ENCODE measurements at places on chromosomes 16 and 17.
A peak's percentile ranks its signal among the peaks of the same experiment; 100 is the strongest.

GRCh38 chr17:50612281-50612680 is 22.4 kb upstream of the ABCC3 start:
- no peaks in the 10 kb centered on the region for H3K36me3 ChIP-seq
- H3K27me3 ChIP-seq: no peaks in the 10 kb centered on the region
- H3K27ac ChIP-seq: no peak overlapping the region
- H3K4me3 ChIP-seq: no peak overlapping the region
- no peak for DNase-seq

DNA sequence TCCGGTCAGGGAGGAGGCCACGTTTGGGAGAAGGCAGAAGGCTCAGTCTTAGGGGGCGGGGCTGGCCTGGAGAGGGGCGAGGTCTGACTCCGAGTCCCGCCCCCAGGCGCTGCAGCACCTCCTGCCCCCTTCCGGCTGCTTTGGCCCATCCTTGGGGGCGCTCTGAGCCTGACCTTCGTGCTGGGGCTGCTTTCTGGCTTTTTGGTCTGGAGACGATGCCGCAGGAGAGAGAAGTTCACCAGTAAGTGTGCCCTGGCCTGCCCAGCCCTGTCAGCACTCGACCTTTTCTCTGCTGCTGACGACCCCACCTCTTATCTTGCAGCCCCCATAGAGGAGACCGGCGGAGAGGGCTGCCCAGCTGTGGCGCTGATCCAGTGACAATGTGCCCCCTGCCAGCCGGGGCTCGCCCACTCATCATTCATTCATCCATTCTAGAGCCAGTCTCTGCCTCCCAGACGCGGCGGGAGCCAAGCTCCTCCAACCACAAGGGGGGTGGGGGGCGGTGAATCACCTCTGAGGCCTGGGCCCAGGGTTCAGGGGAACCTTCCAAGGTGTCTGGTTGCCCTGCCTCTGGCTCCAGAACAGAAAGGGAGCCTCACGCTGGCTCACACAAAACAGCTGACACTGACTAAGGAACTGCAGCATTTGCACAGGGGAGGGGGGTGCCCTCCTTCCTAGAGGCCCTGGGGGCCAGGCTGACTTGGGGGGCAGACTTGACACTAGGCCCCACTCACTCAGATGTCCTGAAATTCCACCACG is 1.5 kb downstream of the TNFRSF12A start:
- peaks cover 17% of the 10 kb centered on the region for H3K4me1 ChIP-seq
- peaks cover 12% of the 10 kb centered on the region for H3K36me3 ChIP-seq
- H3K27ac ChIP-seq: peak overlapping the region; percentile 83

DNA sequence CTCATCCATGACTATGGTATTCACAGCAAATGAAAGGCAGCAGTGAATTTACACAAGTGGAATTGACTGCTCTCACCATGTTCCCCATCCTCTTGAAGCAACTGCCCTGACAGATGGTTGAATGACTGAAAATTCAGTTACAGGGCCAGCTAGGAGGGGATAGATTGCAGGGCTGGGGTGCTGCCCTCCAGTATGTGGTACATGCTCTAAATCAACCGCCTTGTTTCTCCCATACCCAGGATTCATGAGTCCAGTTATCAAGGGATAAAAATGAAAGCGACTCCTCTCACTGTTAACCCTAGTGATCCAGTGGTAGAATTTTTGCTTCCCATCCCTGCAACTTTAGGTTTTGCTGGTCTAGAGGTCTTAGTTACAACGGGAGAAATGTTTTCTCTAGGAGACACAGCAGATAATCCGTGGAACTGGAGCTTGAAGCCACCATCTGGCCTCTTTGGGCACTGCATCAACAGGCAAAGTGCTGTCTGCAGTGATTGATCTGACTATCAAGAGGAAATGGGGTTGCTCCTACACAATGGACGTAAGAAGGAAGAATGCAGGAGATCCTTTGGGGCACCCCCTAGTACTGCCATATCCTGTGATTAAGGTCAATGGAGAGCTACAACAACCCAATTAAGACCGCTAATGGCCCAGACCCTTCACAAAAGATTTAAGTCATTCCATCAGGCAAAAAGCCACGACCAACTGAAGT is 32.0 kb downstream of the SCPEP1 start:
- no peaks in the 10 kb centered on the region for H3K36me3 ChIP-seq
- peak; percentile 50 for DNase-seq
- no peaks in the 10 kb centered on the region for H3K27me3 ChIP-seq
- no peak overlapping the region for H3K27ac ChIP-seq

- H3K27me3 ChIP-seq: no peaks in the 10 kb centered on the region
- H3K36me3 ChIP-seq: no peaks in the 10 kb centered on the region
- H3K4me1 ChIP-seq: peaks cover 7% of the 10 kb centered on the region
- no peak overlapping the region for H3K4me3 ChIP-seq
Measured at GRCh38 chr17:38926293-38927070, 1.1 kb downstream of the LASP1NB start.

GRCh38 chr16:47672475-47672874 is 211.3 kb downstream of the PHKB start:
- H3K27me3 ChIP-seq: no peaks in the 10 kb centered on the region
- no peaks in the 10 kb centered on the region for H3K4me1 ChIP-seq
- no peaks in the 10 kb centered on the region for H3K36me3 ChIP-seq
- DNase-seq: no peak

GRCh38 chr17:67716405-67716798 is 1.3 kb upstream of the NOL11 start:
- no peaks in the 10 kb centered on the region for H3K27me3 ChIP-seq
- peaks cover 17% of the 10 kb centered on the region for H3K36me3 ChIP-seq
- no peak overlapping the region for H3K4me3 ChIP-seq
- no peak for DNase-seq

- no peaks in the 10 kb centered on the region for H3K36me3 ChIP-seq
- H3K27me3 ChIP-seq: no peaks in the 10 kb centered on the region
- no peak overlapping the region for H3K27ac ChIP-seq
- DNase-seq: no peak
- no peaks in the 10 kb centered on the region for H3K4me1 ChIP-seq
- no peak overlapping the region for H3K4me3 ChIP-seq
Measured at GRCh38 chr17:49741009-49741691, 22.8 kb downstream of the FAM117A start.

DNA sequence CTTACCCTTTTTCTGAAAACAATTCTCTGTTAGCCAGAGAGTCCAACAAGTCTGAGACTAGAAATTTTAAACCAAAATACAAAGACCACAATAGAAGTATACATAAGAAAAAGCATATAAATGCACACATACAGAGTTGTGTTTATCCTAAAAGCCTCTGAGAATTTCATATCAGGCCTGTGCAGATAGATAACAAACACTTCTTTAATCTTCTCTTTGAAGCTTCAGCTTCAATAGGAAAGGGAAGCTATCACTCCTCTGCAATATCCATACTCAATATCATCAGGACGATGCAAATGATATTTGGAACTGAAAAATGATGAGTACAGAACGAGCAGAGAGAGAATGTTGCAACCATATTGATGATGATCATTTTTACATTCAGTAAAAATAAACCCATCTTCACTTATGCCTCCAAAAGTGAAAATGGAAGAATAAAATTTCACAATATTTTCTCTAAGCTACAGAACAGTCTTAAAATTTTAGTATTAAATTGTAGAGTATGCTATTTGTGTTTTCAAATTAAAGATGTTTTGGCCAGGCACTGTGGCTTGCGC is 61.6 kb downstream of the SKAP1 start:
- no peak for DNase-seq
- H3K4me1 ChIP-seq: no peaks in the 10 kb centered on the region
- no peak overlapping the region for H3K4me3 ChIP-seq

DNA sequence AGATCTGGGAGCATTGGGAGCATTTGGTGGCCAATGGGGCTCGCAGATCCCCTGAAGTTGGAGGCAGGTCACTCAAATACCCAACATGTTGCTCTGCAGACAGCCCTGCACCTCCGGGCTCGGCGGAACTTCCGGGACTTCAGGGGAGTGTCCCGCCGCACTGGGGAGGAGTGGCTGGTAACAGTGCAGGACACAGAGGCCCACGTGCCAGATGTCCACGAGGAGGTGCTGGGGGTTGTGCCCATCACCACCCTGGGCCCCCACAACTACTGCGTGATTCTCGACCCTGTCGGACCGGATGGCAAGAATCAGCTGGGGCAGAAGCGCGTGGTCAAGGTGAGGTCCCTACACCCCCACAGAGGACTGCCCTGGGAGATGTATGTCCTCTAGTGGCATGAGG is 16.4 kb downstream of the MVP start:
- no peaks in the 10 kb centered on the region for H3K36me3 ChIP-seq
- DNase-seq: no peak
- H3K27me3 ChIP-seq: no peaks in the 10 kb centered on the region

DNA sequence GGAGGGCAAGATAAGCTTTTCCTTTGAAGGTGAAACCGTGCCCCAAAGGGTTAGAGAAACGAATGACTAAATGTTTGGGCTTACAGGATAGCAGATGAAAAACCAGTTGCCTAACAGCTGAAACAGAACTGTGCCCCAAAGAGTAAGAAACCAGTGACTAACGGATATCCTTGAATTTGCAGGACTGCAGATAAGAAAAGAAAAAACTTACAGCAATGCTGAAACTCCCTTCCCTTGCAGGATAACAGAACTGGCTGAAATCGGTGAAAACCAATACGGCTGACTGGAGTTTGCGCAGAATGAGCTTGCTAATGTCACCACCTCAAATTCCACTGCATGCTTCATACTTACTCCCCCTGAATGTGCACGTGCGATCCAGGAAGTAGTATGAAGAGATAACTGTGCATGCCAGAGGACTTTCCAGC is 175.2 kb upstream of the NLRP1 start:
- H3K4me3 ChIP-seq: no peak overlapping the region
- no peaks in the 10 kb centered on the region for H3K36me3 ChIP-seq
- no peaks in the 10 kb centered on the region for H3K27me3 ChIP-seq
- DNase-seq: no peak
- H3K4me1 ChIP-seq: no peaks in the 10 kb centered on the region
- H3K27ac ChIP-seq: no peak overlapping the region

- peaks cover 3% of the 10 kb centered on the region for H3K4me1 ChIP-seq
- no peak overlapping the region for H3K27ac ChIP-seq
- no peaks in the 10 kb centered on the region for H3K36me3 ChIP-seq
- H3K4me3 ChIP-seq: no peak overlapping the region
Measured at GRCh38 chr17:49920030-49920769, 48.8 kb upstream of the DLX4 start.

Data from H1 (cell line).